AG20443 (cell line): ENCODE measurements at places on chromosomes 1 and 21.
A peak's percentile ranks its signal among the peaks of the same experiment; 100 is the strongest.

DNA sequence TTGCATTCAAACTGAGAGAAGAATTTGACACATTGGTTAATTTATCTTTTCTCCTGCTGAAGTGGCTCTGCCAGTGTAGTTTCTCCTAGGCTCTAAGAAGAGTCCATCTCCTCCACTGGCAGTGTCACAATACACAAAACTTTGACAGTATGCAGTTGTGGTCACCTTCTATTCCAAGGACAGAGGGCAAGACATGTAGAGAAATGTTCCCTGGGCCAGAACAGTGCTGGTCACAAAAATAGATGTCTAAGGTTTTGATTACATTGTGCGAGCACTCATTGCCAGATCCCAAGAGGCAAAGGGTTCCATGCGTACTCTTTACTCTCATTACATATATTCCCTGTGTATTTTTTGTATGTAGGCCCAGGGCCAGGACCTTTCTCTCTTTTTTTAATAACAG is 148.1 kb upstream of the UBE2U start:
- no peak for DNase-seq

DNA sequence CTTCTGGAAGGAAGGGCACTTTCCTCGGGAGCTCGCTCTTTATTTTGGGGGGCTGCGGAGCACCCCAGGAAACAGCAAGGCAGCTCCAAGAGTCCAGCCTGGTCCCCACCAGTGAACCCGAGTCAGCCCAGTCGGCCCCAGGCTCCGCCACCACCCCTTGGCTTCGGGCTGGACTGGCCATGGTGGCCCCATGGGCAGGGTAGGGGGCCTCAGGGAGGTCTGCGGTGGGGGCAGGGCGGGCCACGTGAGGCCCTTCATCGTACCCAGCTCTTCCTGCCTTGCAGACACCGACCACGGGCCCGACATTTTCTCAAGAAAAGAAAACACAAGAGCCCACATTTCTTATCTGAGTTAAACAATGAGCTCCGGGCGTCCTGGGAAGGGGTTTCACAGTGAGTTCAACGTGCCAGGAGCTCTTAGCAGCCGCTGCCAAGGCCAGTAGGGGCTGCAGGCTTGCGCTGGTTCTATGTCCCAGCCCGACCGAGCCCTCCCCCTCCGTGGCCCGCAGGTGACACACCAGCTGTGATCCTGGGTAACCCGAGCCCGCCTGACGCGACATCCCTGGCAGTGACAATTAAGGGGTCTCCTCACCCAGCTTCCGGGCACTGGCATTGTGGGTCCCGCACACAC is 66.2 kb downstream of the PRDM16 start:
- no peak for DNase-seq

- DNase-seq, result no peak
These were observed 11.2 kb downstream of the THEMIS2 start for GRCh38 chr1:27883536-27883935.

DNA sequence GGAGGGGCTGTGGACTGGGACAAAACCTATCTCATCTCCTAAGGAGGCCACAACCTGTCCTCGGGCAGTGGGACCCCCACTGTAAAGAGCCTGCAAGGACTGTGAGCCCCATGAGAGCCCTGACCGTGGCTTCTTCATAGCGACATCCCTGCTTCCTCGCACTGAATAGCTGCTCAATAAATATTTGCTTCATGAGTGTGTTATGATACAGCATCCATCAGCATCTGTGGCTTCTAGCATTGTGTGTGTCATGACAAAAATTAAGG is 40.5 kb upstream of the CSF3R start:
- no peak for DNase-seq

DNA sequence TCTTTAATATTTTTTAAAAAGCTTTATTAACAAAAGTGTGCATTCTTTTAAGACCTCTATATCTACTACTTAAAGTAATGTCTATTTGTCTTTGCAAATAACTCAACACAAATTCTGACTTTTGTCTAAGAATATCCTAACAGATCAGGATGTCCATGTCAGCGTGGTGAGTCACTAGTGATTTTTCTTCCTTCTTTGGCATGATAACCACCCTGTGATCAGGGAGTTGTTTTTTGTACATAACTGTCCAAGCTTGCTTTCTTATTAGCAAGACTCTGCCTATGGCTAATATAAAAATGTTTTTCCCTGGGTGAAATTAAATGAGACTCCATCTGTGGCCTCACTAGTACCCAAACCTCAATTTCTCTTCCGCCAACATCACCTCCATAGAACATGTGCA is 688.9 kb upstream of the ADGRL2 start:
- DNase-seq, result peak; percentile 45

- peak; percentile 33 for DNase-seq
These were observed 69.1 kb upstream of the MRPS6 start for GRCh38 chr21:34004013-34004938.
